Kidney (tissue), 22 donors: ENCODE measurements at places on chromosomes 1 and 21. TPM values are rescaled to one million over a fixed set of nuclear protein-coding genes. Genes with fewer than 3 reads are reported as not detected.

- H3K27me3 ChIP-seq: peaks cover 5% of the 10 kb centered on the region
- no peak overlapping the region for H3K27ac ChIP-seq
- peaks cover 5% of the 10 kb centered on the region for H3K4me1 ChIP-seq
- no peaks in the 10 kb centered on the region for H3K36me3 ChIP-seq
- no peak for DNase-seq
These were observed 35.6 kb upstream of the MGST3 start for GRCh38 chr1:165595246-165595938.

DNA sequence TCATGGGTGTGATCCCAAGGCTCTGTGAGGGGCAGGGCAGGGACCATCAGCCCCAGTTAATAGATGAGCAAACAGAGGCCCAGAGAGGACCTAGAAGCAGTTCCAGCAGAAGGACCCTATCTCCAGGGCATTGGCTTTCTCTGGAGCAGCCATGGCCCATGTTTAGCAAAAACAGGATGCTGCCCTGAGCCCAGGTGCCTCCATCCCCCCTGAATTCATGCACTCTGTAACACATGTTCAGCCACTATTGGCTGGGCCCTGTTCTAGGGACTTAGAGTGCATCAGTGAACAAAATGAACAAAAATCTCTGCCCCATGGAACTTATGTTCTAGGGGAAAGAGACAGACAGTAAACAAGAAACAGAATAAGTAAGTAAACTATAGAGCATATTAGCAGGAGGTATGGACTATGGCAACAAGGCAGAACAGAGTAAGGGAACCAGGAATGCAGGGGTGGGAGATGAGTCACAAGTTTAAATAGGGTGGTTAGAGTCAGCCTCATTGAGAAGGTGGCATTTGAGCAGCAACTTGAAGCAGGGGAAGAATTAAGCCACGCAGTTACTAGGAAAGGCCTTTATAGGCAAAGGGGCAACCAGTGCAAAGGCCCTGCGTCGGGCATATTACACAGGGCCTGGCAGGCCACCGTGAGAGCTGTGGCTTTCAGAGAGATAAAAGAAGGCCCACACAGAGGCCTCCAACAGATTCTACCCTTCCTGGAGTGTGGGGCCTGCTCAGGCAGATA lies 185.9 kb upstream of the EDN2 start:
- no peaks in the 10 kb centered on the region for H3K27me3 ChIP-seq
- DNase-seq: no peak
- no peaks in the 10 kb centered on the region for H3K4me1 ChIP-seq

- H3K4me1 ChIP-seq: no peaks in the 10 kb centered on the region
- no peak for DNase-seq
- H3K27ac ChIP-seq: no peak overlapping the region
- peaks cover 40% of the 10 kb centered on the region for H3K36me3 ChIP-seq
These were observed 8.5 kb downstream of the CCT8 start for GRCh38 chr21:29064850-29065481.

DNA sequence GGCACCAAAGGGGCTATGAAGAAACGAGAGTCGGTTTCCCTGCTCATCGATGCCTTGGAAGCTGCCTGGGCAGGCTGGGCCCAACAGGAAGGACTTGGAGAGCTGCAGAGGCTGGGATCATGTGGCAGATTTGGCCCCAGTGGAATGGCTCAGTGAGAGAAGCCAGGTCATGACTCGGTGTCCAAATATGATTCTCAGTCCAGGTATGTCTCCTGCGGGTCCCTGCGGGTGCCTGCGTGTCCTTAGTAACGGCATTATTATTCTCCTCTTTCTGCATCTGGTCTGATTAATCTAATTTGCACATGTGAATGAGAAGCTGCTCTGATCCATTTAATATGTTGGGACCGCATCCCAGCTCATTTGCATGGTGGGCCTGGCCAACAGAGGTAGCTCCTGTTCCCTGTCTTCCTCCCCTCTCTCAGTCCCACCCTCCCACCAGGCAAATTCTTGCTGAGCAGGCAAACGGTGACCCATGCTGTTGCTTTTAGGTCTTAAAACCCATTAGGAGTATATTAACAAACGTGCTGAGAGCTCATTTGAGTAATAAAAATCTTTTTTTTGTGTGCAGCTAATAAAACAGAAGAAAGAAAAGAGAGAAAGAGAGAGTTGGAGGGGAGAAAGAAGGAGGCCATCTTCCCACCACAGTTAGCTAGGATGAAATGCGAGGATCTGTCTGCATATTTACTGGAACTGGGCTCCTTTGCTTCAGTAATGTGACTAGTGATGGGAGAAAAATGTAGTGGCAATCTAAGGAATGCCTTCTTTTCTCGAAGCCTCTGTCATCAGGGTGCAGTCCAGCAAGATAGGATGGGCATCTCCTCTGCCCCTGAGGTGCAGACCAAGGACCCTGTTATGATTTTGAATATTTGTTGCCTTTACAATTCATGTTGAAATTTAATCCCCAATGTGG lies 133.5 kb downstream of the HMGB4 start:
- no peaks in the 10 kb centered on the region for H3K36me3 ChIP-seq
- H3K27me3 ChIP-seq: no peaks in the 10 kb centered on the region
- H3K27ac ChIP-seq: no peak overlapping the region
- no peak for DNase-seq
- H3K4me3 ChIP-seq: no peak overlapping the region
- H3K4me1 ChIP-seq: no peaks in the 10 kb centered on the region

DNA sequence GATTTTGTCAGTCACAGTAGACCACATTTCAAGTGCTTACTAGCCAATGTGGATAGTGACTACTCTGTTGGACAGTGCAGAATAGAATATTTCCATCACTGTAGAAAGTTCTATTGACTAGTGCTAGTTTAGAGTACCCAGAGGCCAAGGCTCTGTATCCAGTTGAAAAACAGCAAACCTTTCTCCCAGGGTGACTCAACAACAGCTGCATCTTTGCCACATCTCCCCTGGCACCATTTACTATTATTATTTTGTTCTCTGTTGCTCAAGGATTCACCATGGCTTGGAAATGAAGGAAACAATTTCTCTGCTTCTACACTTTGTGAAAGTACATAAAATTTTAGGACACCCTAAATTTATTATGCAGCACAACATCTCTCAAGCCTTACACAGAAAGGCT lies 85.3 kb upstream of the WDR26 start:
- DNase-seq: no peak
- no peak overlapping the region for H3K27ac ChIP-seq
- H3K4me1 ChIP-seq: no peaks in the 10 kb centered on the region
- H3K36me3 ChIP-seq: no peaks in the 10 kb centered on the region
- H3K4me3 ChIP-seq: no peak overlapping the region
- H3K27me3 ChIP-seq: no peaks in the 10 kb centered on the region

DNA sequence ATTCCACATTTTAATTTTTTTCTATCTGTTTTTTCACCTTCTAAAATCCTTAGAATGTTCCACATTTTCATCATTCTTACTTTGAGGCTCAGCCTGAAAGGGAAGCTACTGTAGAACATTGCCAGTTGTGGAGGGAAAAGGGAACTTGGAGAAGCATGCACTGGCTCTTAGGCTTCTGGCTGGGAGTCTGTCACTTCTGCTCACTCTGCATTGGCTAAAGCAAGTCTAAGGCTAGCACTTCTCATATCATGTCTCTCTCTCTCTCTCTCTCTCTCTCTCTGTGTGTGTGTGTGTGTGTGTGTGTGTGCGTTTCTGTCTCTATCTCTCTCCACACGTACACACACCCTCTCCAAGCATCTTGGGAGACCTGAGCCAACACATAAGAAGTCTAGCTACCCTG lies 49.6 kb upstream of the ADAR start:
- no peak overlapping the region for H3K4me3 ChIP-seq
- no peak overlapping the region for H3K27ac ChIP-seq
- H3K36me3 ChIP-seq: no peaks in the 10 kb centered on the region
- no peaks in the 10 kb centered on the region for H3K4me1 ChIP-seq
- no peaks in the 10 kb centered on the region for H3K27me3 ChIP-seq

GRCh38 chr1:218642033-218642948 lies 297.2 kb downstream of the TGFB2 start:
- no peaks in the 10 kb centered on the region for H3K27me3 ChIP-seq
- no peak for DNase-seq
- H3K4me1 ChIP-seq: no peaks in the 10 kb centered on the region
- no peaks in the 10 kb centered on the region for H3K36me3 ChIP-seq
- no peak overlapping the region for H3K4me3 ChIP-seq
- no peak overlapping the region for H3K27ac ChIP-seq

DNA sequence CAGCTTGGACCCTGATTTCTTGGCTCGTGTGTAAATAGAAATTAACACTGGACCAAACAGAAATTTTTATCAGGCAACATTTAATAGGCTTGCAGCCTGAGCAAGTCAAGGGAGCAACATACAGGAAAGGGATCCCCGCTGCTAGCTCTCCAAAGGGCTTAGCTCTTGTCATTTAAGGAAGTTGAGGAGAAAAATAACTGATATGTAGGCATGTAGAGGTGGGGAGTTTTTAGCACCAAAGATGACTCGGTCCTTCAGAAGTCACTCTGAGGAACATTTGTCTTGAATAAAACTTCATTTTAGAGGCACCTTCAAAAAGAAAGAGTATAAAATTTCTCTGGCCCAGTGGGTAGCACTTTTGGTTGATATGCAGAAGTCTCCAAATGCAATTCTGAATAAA lies 27.1 kb downstream of the GBP2 start:
- no peaks in the 10 kb centered on the region for H3K36me3 ChIP-seq
- H3K4me3 ChIP-seq: no peak overlapping the region
- no peak for DNase-seq
- no peaks in the 10 kb centered on the region for H3K27me3 ChIP-seq
- no peaks in the 10 kb centered on the region for H3K4me1 ChIP-seq

DNA sequence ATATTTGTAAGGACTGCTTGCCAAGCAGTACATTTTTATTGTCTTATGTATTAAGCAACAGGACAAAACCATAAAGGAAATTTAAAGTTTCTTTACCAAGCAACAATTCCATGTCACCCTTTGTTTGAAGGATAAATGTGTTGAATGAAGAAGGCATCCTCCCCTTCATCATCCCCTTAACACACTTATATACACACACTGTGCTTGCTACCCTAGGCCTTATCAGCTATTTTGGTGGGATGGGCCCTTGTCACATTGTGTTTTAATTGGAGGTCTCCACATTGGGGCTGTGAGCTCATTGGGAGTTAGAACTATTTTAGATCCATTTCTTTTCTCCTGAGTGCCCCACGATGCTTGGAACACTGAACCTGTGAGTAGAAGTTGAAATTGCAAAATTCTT lies 1.9 kb downstream of the VANGL1 start:
- no peak overlapping the region for H3K4me3 ChIP-seq
- DNase-seq: no peak
- no peaks in the 10 kb centered on the region for H3K4me1 ChIP-seq
- no peak overlapping the region for H3K27ac ChIP-seq
- H3K36me3 ChIP-seq: no peaks in the 10 kb centered on the region
- no peaks in the 10 kb centered on the region for H3K27me3 ChIP-seq

GRCh38 chr1:43446388-43446740 lies 7.4 kb downstream of the HYI start:
- no peak overlapping the region for H3K27ac ChIP-seq
- peaks cover 8% of the 10 kb centered on the region for H3K4me1 ChIP-seq
- no peak overlapping the region for H3K4me3 ChIP-seq
- H3K36me3 ChIP-seq: peaks cover 13% of the 10 kb centered on the region

GRCh38 chr21:38297871-38298270 lies 41.1 kb downstream of the KCNJ15 start:
- H3K27ac ChIP-seq: no peak overlapping the region
- H3K4me1 ChIP-seq: peaks cover 17% of the 10 kb centered on the region
- peaks cover 9% of the 10 kb centered on the region for H3K36me3 ChIP-seq

DNA sequence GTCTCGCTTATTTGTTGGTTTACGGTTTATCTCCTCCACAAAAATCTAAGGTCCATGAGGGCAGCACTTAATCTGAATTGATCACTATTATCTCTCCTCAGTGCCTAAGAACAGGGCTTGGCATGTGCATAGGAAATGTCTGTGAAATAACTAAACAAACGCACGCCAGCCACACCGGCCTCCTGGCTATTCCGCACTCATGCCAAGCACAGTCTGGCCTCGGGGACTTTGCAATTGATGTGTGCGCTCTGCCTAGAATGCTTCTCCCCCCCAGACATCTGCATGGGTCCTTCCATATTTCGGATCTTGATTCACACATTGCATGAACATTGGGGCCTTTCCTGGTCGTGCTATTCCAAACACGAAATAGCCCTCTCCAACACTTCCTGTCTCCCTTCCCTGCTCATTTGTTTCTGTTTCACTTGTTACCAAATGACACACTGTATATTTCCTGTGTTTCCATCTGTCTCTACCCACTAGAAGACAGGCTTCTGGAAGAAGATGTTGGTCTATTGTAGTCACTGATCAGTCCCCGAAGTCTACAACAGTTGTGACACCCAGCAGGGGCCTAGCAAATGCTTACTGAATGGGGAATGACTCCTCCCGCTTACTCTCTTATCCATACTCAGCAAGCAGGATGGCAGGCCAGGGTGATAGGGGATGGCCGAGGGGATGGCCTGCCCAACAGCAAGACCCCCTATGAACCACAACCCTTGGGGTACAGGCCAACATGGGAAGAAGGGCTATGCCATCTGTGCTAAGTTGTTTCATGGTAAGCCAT lies 93.9 kb downstream of the GLIS1 start:
- no peaks in the 10 kb centered on the region for H3K4me1 ChIP-seq
- H3K36me3 ChIP-seq: no peaks in the 10 kb centered on the region
- H3K27ac ChIP-seq: no peak overlapping the region

- H3K27ac ChIP-seq: no peak overlapping the region
- no peaks in the 10 kb centered on the region for H3K4me1 ChIP-seq
- no peak overlapping the region for H3K4me3 ChIP-seq
- DNase-seq: no peak
- no peaks in the 10 kb centered on the region for H3K36me3 ChIP-seq
- no peaks in the 10 kb centered on the region for H3K27me3 ChIP-seq
These were observed 516.3 kb upstream of the BEND5 start for GRCh38 chr1:49293016-49293415.

DNA sequence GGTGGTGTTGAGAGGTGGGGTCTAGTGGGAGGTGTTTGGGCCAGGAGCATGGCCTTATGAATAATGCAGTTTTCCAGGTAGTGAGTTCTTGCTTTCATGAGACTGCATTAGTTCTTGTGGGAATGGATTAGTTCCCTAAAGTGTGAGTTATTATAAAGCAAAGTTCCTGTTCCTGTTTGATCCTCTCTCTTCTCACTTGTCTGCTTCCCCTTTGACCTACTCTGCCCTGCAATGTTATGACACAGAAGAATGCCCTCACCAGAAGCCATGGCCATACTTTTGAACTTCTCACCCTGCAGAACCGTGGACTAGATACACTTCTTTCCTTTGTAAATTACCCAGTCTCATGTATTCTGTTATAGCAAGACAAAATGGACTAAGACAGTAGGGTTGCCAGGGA lies 53.6 kb downstream of the MAP3K7CL start:
- no peak overlapping the region for H3K4me3 ChIP-seq
- H3K36me3 ChIP-seq: no peaks in the 10 kb centered on the region
- no peaks in the 10 kb centered on the region for H3K27me3 ChIP-seq
- no peaks in the 10 kb centered on the region for H3K4me1 ChIP-seq
- H3K27ac ChIP-seq: no peak overlapping the region

GRCh38 chr1:6889875-6890480 lies 104.7 kb downstream of the CAMTA1 start:
- DNase-seq: peak; percentile 76
- no peaks in the 10 kb centered on the region for H3K36me3 ChIP-seq
- no peak overlapping the region for H3K27ac ChIP-seq
- H3K4me3 ChIP-seq: no peak overlapping the region
- peaks cover 2% of the 10 kb centered on the region for H3K4me1 ChIP-seq

NME7 gene
- 31.9 TPM for total RNA-seq

NBPF4 gene
- total RNA-seq: not detected

SIK1 gene
- 24.9 TPM for total RNA-seq

ACKR1 gene
- total RNA-seq: 142 TPM

SELENBP1 gene
- 50.0 TPM for total RNA-seq

CDCA8 gene
- total RNA-seq: 1.0 TPM

RGS4 gene
- 3.1 TPM for total RNA-seq

RIIAD1 gene
- total RNA-seq: not detected

XCL2 gene
- 1.6 TPM for total RNA-seq

NMNAT2 gene
- 2.0 TPM for total RNA-seq

AMY2B gene
- 31.1 TPM for total RNA-seq

FCRLB gene
- 2.3 TPM for total RNA-seq

RAB13 gene
- total RNA-seq: 142 TPM
